ENCODE measurements at places on chromosomes 7 and 10. TPM values are rescaled to one million over a fixed set of nuclear protein-coding genes. Genes with fewer than 3 reads are reported as not detected.

GRCh38 chr7:149765399-149766121 is 7.8 kb downstream of the ZNF467 start:
- no peak for DNase-seq

GRCh38 chr10:119516381-119517234 is 25.9 kb downstream of the RGS10 start:
- DNase-seq, result no peak

- no peak for DNase-seq
Observed at GRCh38 chr10:131430716-131431412, 119.3 kb upstream of the TCERG1L start.

The TAS2R5 gene
- 6.5 TPM for total RNA-seq

The HYAL4 gene
- not detected for total RNA-seq

DNA sequence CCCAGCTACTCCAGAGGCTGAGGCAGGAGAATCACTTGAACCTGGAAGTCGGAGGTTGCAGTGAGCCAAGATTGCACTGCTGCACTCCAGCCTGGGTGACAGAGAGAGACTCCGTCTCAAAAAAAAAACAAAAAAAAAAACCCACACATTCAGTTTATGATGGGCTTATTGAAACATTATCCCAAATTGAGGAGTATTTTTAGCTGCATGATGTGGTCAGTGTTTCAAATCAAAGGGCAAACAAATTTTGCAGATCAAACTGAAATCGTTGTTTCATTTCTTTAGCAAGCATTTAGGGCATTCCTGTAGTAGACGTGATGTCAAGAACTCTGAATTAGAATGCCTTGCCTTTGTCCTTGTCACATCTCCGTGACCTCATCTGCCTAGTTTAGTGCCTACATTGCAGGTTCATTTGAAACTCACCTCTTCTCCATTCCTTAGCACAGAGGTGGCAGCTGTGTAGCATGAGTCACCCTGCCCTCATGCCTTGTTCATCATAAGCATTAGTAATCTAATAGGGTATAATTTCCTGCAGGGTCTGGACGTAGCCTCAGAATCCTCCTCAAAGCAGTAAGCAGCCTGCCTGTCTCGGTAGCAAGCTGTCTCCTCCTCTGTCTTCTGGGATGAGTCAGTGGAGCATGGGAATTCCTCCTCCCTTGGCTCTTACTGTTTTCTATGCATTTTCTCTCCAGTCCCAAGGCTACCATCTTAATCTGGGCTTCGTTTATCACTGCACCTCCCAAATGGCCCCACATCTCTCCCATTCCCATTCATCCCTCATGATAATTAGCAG is 73.8 kb downstream of the CUL1 start:
- DNase-seq, result no peak

DNA sequence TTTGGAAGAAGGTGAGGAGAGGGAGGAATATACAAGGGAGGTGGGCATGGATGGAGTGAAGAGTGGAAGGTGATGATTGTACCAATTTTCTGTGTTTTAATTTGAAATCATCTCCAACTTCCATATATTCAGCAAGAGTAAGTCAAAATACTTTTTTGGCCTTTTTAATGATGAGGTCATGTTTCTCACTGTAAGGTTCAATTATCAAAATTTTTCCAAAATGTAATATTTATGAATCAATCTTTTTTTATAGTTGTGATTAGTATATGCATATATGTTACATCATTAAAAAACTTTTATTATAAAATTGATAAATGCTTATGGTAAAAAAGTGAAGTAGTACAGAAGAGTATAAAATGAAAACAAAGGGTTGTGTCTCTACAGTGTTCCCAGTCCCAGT is 40.7 kb downstream of the PRKAR2B start:
- no peak for DNase-seq
